ENCODE measurements at places on chromosomes 3 and 15.

DNA sequence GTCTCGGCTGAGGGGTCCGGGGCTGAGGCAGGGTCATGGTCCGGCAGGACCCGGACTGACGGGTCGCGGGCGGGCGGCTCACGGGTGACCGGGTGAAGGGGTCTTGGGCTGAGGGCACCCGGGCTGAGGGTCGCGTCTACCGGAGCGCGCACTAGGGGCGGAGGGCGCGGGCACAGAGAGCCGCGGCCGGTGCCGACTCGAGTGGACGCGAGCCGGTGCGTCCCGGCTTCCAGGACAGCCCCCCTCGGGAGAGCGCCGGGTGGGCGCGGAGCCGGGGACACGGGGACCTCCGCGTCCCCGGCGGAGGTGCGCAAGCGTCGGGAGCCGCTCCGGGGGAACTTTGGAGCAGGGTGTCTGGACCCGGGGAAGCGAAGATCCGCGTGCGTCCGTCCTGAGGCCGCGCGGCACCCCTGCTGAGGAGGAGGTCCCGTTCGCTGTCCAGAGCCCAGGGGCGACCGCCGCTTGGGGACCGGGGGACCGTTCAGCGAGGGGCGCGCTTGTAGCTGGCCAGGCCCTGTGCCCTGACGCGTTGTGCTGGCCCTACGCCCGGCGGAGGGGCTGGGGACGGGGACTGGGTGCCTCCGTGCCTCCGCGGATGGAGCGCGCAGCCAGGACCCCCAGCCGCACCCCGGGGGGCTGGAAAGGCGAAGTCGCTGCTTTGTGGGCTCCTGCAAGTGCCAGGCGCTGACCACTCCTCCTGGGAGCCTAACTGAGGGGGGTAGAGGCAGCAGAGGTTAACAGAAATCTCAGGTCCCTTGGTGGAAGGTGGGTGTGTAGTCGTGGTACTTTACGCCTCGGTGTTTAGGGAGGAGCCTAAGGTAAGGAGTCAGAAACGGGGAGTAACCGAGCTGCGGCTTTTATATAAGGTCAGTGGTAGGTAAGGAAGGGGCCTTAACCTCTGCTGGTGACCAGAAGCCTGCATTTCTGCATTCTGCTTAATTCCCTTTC is at the start of gene PPARG:
Gene PPARG, plus strand, starts transcription at position 889 of the 948 bp plus-strand sequence. CDS start 90,642 bp downstream, outside the sequence.
- DNase-seq, result peak; percentile 43

GRCh38 chr3:53242642-53243041 is 13.2 kb downstream of the TKT start:
- DNase-seq, result no peak

GRCh38 chr3:54033761-54034160 is 88.6 kb upstream of the CACNA2D3 start:
- no peak for DNase-seq

GRCh38 chr3:11789412-11789811 is 57.3 kb downstream of the TAMM41 start:
- no peak for DNase-seq

DNA sequence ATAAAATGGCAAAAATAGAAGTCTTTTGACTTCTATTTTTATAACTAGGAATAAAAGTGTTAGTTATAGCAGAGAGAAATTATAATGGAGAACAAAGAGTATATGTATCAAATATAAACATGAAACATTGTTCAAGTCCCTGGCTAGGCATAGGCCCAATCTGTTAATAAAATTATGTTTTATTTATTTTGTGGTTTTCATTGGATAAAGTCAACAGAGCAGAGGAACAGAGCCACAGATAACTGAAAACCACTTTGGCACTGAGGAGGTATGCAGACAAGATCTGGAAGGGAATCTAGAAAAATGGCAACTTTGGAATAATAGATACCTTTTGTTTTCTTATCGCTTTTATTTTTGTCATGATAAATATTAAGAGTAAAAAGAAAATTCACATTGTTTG is 50.4 kb upstream of the ICE2 start:
- no peak for DNase-seq

GRCh38 chr15:93028632-93029213 is 60.3 kb downstream of the RGMA start:
- DNase-seq, result no peak

DNA sequence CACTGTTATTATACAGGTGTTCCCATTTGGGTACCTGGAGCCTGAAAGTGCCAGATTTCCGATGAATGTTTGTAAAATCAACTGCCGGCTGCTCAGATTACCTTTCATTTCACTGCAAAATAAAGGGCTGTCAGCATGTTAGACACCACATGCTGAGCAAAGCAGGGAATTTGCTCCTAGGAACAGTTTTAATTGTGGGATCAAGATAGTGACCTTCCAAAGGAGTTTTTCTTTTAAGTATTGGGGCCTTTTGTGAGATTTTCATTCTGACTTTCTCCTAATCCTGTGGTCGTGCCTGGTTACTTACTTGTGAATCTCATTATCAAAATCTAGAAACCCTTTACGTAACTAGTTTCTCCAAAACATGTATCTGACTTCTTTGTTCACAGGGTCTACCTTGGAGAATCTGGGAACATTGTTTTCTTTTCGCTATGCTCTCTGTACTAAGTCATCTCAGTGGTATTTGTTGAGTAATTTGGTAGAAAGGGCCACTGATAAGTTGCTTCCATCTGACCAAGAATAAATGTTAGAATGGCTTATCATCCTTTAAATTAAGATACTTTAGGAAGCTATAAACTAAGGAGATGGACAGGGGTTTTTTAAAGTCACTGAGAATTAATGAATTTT is 40.8 kb upstream of the LRTM1 start:
- no peak for DNase-seq

All from H54 (cell line).